ENCODE measurements at places on chromosomes 2 and 18.

DNA sequence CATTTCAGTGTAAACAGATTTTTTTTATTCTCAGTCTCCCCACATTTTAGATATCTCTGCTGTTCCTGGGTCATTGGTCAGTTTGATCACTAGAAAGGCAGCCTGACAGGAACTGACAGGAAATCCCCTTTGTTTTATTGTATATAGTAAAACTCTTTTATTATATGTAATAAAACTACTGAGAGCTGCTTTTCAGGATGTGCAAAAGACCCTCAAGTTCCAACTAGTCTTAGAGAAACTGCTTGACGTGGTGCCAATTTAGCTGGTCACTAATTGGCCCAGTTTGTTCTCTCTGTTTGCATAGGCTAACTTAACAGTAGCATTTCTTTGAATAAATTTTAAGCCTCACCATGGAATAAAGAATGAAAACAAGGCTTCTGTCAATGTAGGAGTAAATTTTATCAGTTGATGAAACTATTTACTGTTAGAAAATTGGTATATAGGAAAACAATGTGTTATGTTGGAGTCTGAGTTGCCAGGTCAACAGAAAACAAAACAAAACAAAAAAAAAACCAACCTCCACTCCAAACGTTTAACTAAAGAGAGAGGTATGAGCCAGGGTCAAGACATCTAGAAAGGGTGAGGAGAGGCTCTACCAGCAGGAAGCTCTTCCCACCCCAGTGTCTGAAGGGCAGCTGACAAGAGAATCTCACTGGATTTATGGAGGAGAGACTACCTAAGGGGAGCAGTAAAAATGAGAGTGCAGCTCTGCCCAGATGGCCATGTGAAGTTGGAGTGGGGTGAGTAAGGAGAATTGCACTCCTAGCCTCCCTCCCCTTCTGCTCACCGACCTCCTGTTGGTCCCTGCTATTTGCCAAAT lies 184.6 kb downstream of the ST6GAL2 start:
- no peak for DNase-seq

DNA sequence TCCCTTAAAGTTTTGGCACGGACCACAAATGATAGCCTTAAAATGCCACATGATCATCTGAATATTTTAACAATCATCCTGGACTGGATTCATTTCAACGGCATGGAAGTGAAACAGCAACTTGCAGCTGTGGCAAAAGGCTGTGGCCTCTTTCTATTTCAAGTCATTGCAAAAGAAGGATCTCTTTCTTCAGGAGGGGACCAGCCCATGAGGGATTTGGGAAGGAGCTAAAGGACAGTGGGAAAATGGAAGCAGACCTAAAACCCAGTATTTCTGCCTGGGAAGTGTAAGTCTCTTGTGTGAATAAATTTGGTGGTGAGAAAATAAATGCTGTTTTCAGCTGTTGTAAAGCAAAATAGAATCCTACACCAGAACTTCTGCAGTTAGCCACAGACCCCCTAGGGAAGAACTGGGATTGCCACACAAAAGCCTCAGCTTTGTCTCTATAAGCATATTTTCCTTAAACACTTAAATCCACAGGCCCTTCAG lies 107.3 kb upstream of the ZFP36L2 start:
- DNase-seq, result no peak

- DNase-seq, result no peak
Observed at GRCh38 chr2:230976671-230977171, 19.2 kb upstream of the SPATA3 start.

DNA sequence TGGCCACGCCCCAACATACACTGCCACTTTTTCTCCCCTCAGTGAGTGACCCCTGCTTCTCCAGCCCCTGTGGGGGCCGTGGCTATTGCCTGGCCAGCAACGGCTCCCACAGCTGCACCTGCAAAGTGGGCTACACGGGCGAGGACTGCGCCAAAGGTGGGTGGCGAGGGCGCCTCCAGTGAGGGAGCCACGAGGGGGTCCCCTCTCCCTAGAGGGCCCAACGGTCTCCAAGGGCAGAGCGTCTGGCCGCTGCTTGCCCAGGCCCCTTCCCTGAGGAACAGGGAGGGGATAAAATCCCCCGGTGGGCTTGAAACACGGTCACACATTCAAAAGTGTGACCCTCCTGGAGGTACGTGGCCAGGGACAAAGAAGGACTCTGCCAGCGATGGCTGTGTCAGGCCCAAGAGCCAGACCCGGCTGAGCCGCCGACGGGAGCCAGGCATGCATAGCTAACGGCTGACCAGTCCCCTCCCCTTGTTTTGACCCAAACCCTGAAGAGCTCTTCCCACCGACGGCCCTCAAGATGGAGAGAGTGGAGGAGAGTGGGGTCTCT lies 37.2 kb downstream of the MTERF4 start:
- no peak for DNase-seq

DNA sequence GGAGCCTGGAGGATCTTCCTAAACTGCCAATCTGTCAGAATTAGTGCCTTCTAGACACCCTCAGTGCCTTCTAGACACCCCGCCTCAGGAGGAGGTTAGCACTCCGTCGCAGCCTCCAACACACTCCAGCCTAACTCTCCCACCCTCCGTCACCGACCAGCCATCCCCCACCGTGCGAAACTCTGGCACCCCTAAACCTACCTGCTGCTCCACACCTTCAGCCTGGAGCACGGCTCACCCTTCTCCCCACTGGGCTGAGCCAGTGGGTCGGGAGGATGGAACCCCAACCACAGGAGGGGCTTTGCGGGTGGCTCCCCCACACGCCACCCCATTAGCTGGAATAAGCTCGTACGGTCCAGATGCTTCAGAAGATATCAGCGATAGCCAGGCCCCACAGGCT lies 468.9 kb upstream of the HS6ST1 start:
- no peak for DNase-seq

DNA sequence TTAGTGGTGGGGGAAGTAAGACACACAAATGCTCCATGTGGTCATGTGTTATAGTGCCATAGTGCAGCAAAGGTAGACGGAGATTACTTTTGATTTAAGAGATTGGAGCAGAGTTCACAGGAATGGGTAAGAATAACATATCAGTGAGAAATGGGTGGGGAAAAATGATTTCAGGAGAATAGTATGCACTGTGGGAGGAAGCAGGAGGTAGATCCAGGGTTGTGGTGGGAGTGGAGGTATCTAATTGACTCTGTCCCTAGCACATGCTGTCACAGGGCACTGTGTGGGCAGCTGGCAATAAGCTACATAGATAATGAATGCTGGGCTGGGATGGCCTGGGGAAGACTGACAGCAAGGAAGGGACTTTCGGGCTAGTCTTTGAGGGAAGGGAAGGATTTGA lies 65.3 kb downstream of the STAT1 start:
- DNase-seq, result no peak

GRCh38 chr2:200466425-200467418 lies 43.1 kb downstream of the KCTD18 start:
- no peak for DNase-seq

- DNase-seq, result no peak
Observed at GRCh38 chr2:27667446-27667845, 3.8 kb downstream of the SLC4A1AP start.

All from T-helper 22 cell (primary cell).